ENCODE measurements at places on chromosomes 1 and 21.

DNA sequence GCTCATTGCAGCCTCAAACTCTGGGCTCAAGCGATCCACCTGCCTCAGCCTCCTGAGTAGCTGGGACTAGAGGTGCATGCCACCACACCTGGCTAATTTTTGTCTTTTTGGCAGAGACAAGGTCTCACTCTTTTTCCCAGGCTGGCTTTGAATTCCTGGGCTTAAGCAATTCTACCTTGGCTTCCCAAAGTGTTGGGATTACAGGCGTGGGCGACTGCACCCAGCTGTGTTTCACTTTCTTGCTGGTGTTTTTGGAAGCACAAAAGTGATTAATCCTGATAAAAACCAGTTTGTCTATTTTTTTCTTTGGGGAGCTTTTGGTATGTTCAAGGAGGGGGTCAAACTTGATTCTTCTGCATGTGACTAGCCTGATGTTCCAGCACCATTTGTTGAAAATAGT is 19.3 kb downstream of the RNF11 start:
- DNase-seq, result no peak

DNA sequence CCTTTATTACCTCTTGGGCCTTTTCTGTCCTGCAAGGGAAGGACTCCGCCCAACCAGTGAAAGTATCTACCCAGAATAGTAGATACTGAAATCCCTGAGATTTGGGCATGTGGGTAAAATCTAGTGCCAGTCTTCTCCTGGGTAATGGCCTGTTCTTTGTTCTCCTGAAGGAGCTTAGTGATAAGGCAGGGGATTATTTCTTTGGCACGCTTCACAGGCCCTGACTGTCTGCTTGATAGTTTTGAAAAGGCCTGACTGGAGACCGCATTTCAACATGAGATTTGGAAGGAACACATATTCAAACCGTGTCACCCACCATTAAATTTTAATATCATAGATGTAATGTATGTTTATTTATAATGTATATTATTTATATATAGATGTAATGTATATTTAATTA is 48.9 kb downstream of the RASAL2 start:
- DNase-seq, result no peak

- DNase-seq, result no peak
Observed at GRCh38 chr21:29342363-29342957, 43.7 kb downstream of the BACH1 start.

GRCh38 chr1:230877146-230877923 is 9.0 kb upstream of the C1orf198 start:
- DNase-seq, result no peak

DNA sequence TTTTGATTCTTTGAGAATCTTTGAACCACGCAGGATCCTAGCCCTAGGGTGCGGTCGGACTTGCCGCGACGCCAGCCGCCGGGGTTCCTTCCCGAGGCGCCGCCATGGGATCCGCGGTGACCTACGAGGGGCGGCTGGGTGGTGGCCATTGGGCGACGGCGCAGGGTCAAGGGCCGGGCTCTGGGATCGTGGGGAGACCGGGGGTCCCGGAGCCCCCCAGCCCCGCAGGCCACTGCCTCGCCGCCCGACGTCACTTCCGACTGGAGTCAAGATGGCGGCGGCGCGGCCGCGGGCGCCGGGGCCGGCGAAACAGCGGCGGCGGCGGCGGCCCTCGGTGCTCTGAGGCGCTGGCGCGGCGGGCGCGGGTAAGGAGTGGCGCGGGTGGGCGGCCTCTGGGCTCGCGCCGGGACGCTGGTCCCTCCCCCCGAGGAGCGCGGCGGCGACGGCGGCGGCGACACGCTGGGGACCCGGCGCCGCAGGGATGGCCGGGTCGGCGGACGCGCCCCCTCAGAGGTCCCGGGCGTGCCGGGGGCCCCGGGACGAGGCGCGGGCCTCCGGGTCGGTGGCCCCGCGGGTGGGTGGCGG is at the start of gene PRDM2:
Gene PRDM2, plus strand, starts transcription at position 253 of the 585 bp plus-strand sequence. CDS start 15,418 bp downstream, outside the sequence.
- peak; percentile 69 for DNase-seq

GRCh38 chr1:241899210-241899609 is 51.2 kb downstream of the EXO1 start:
- no peak for DNase-seq

GRCh38 chr1:37692834-37693175 is 489 bp downstream of the CDCA8 start:
- peak; percentile 50 for DNase-seq

- DNase-seq, result no peak
Observed at GRCh38 chr1:159200769-159201168, 3.9 kb upstream of the ACKR1 start.
